Activated naive CD4-positive, alpha-beta T cell treated with anti-CD3 and anti-CD28 coated beads for 36 hours (primary cell): ENCODE measurements at places on chromosomes 5 and 9. TPM values are rescaled to one million over a fixed set of nuclear protein-coding genes. Genes with fewer than 3 reads are reported as not detected.

PRRX2 gene
- 0.83 TPM for total RNA-seq

GABBR2 gene
- total RNA-seq = not detected

PTGES gene
- 0.44 TPM for total RNA-seq

GAPT gene
- total RNA-seq = not detected

GRCh38 chr5:1522601-1523479, 920 bp downstream of the LPCAT1 start:
- peak; percentile 21 for DNase-seq

DNA sequence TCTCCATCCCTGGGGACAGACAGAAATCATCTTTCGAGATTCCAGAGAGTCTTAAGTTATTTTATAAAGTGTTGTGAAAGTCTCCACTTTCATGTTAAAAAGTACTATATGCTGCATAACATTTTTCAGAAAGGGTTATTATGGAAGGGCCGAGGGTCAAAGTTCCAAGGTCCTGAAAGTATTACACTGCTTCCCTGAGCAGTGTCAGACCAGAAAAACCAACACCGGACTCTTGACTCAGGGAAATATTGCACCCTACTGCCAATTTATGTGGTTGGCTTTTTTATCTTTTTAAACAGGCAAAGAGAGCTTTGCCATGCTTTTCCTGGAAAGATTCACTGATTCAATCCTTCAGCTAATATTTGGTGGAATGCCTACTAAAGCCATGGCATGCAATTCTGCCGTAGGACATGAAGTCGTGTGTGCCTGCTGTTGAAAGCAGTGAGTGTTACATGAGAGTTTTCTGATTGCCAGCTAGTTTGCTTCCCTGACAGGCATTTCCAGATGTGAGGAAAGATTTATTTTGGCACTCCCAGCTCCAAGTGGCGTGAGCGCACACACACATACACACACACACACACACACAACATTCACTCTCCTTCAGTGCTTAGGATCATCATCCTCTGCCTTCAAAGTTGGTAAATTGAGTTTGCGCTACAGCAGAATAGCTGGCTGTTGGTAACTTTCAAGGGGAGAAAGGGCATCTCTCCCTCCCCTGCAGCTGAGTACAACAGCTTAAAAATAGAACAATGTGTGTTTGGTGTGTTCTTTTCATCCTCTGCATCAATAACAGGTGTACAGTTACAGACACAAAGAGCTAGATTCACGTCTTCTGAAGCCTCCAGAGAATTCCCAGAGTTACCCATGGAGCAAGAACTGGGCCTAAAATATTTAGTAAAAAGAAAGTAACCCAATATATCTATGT, 45.6 kb downstream of the SLC1A3 start:
- no peak for DNase-seq

- DNase-seq = no peak
Measured at GRCh38 chr5:3801967-3802366, 206.3 kb downstream of the IRX1 start.
